ENCODE measurements at places on chromosomes 7 and 10. TPM values are rescaled to one million over a fixed set of nuclear protein-coding genes. Genes with fewer than 3 reads are reported as not detected.

- DNase-seq = no peak
Observed at GRCh38 chr7:124996778-124997177, 67.2 kb upstream of the POT1 start.

- DNase-seq = no peak
Observed at GRCh38 chr10:50381642-50382041, 130.3 kb upstream of the ASAH2 start.

TAS2R41 gene
- total RNA-seq = not detected

- no peak for DNase-seq
Observed at GRCh38 chr10:15863323-15863722, 3.0 kb upstream of the MINDY3 start.

DNA sequence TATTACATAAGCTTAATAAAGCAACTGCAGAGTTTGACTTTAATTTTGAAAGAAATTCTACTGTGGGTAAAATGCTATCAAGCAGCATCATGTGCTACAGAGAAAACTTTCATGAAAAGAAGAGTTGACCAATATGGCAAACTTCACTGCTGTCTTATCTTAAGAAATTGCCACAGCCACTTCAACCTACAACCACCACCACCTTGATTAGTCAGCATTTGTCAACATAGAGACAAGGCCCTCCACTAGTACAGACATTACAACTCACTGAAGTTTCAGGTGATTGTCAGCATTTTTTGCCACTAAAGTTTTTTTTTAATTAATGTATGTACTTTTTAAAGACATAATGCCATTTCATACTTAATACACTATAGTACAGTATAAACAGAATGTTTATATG, 350.3 kb downstream of the HPSE2 start:
- no peak for DNase-seq
